ENCODE measurements at places on chromosomes 1 and 21. TPM values are rescaled to one million over a fixed set of nuclear protein-coding genes. Genes with fewer than 3 reads are reported as not detected.

The PKP1 gene
- total RNA-seq = not detected

The TNFRSF4 gene
- 47.8 TPM for total RNA-seq

The TRAF5 gene
- 60.6 TPM for total RNA-seq

The OR6K3 gene
- not detected for total RNA-seq

The BARHL2 gene
- not detected for total RNA-seq

The KCNE2 gene
- total RNA-seq = not detected

The UBL4B gene
- total RNA-seq = not detected

The TAL1 gene
- not detected for total RNA-seq

The FAM110D gene
- total RNA-seq = not detected

The HTR1D gene
- not detected for total RNA-seq

The PRR9 gene
- not detected for total RNA-seq

The NHLH1 gene
- 0.68 TPM for total RNA-seq

The CACNA1E gene
- 0.05 TPM for total RNA-seq

The KCNK2 gene
- not detected for total RNA-seq

The LCA5L gene
- not detected for total RNA-seq

The LDLRAD1 gene
- not detected for total RNA-seq

The ST6GALNAC3 gene
- 0.30 TPM for total RNA-seq

The RPL5 gene
- total RNA-seq = 789 TPM

The LCE1E gene
- not detected for total RNA-seq

The LRRC41 gene
- total RNA-seq = 47.0 TPM

The RUNX3 gene
- 98.8 TPM for total RNA-seq

The ZSWIM5 gene
- total RNA-seq = 0.07 TPM

The UMODL1 gene
- 0.09 TPM for total RNA-seq

The AHDC1 gene
- 21.7 TPM for total RNA-seq

The PIK3CD gene
- total RNA-seq = 201 TPM

The WNT9A gene
- 0.25 TPM for total RNA-seq

The PPFIA4 gene
- total RNA-seq = 5.0 TPM

The LRRC53 gene
- total RNA-seq = not detected

The PDZK1 gene
- 0.36 TPM for total RNA-seq

The ELAPOR1 gene
- 5.9 TPM for total RNA-seq

The RGS1 gene
- total RNA-seq = 8.6 TPM

The MAGOH gene
- 72.5 TPM for total RNA-seq

The CRP gene
- total RNA-seq = not detected

The SPAG17 gene
- total RNA-seq = not detected

The EVA1C gene
- 3.2 TPM for total RNA-seq

The TMEM269 gene
- 0.23 TPM for total RNA-seq

The CRYBG2 gene
- 1.2 TPM for total RNA-seq

Data from T-helper 2 cell treated with Interferon-gamma antibody and Interleukin-4, amounts not matched to agents 100 ng/mL and 5 ng/mL, for 36 hours (primary cell).